ENCODE measurements at places on chromosomes 1 and 21. TPM values are rescaled to one million over a fixed set of nuclear protein-coding genes. Genes with fewer than 3 reads are reported as not detected.

GIPC2 gene
- total RNA-seq, result 0.15 TPM

HIVEP3 gene
- 7.6 TPM for total RNA-seq

KRTAP7-1 gene
- not detected for total RNA-seq

EXTL1 gene
- total RNA-seq, result not detected

PCSK9 gene
- total RNA-seq, result 2.6 TPM

LINGO4 gene
- total RNA-seq, result not detected

ALPL gene
- 5.9 TPM for total RNA-seq

FCRL1 gene
- not detected for total RNA-seq

CFHR4 gene
- total RNA-seq, result not detected

MTMR11 gene
- total RNA-seq, result 2.2 TPM

SLC19A1 gene
- 16.9 TPM for total RNA-seq

AHCTF1 gene
- 18.8 TPM for total RNA-seq

TMCO4 gene
- total RNA-seq, result 11.4 TPM

ZMYND12 gene
- 0.63 TPM for total RNA-seq
